ENCODE measurements at places on chromosomes 12 and 14.

DNA sequence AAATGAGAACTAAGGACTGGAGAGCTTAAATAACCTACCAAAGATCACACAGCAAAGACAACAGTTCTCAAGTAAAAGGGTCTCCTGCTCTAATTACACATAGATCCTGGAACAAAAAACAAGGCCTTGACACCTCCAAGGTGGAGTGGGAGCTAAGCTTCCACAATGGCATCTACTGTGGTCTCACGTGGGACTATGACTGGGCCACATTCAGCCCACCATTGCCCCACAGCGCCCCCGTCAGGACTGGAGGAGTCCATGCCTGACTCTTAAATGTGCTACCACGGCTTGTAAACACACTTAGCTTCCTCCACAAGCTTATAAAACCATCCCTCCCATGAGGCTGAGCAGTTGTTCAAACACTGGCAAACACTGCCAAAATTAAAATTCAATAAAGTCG, 88.5 kb downstream of the GCH1 start:
- DNase-seq, result no peak

DNA sequence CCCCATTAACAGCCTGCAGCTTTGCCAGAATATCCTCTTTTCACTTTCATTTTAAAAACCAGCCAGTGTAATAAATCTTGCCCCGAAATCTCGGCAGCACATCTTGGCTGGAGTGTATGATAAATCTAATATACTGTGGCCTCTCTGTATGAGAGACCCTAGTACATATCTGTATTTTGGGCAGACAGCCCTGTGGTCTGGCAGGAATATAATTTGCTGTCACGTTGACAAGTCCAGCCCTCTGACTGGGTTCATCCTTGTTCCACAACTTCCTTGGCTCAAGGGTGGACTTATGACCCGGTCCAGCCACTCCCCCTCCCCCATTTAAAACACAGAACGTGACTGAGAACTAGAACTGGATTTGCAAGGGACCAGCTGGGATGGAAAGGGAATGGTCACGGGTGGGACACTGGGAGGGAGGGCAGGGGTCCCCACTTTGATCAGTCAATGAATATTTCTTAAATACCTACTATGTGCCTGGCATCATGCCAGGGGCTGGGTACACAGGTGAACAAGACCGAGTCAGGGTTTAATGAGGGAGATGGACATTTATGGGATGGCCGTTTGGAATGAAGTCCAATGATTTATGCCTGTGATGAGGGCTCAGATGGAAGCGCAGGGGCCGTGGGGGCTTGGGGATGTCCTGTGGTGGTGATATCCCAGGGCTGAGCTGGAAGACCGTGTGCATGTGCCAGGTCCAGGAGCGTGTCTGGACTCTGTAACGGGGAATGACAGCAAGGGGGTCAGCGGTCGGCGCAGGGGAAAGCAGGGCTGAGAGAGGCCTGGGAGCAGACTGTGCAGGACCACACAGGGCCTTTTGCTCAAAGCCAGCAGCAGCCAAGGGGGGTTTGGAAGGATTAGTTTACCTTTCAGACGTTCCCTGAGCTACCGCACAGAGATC, 190.5 kb downstream of the PHETA1 start:
- no peak for DNase-seq

DNA sequence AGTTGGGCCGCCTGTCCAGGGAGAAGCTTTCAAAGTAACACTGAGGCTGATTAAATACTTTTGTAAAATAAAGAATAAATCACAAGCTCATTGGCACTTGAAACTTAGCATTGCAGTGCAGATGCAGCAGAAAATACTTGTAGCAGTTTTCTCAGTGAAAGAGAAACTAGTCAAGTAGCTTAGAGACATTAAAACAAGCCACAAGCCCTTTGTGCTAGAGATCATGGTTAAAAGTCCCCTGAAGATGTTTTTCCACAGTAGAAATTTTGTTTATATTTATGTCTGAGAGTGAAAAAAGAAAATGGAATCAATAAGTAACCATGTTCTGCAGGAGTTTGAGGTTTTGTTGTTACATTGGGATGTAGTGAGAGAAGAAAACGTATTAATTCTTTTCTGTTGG, 5.9 kb downstream of the PSEN1 start:
- DNase-seq, result no peak

DNA sequence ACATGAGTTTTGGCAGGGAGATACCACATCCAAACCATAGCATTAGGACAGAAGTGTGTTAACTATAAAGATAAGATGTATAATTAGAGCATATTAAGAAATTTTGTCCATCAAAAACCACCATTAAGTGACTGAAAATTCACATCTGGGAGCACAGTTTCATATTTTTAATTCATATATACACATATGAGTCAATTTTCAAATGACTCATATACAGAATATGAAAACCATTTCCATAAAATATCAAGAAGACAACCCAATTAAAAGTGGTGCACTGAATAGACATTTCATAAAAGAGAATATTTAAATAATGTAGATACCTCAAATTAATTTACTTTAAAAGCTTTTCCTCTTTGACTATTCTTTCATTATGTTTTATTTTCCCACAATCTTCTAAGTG, 25.3 kb downstream of the MUCL1 start:
- no peak for DNase-seq

GRCh38 chr14:37869633-37870032, 274.2 kb downstream of the TTC6 start:
- no peak for DNase-seq
